ENCODE measurements at places on chromosomes 1 and 21.

- DNase-seq: no peak
Observed at GRCh38 chr1:16720351-16721223, 19.7 kb upstream of the RNU1-4 start.

GRCh38 chr1:116268211-116268610, 104.8 kb upstream of the ATP1A1 start:
- peak; percentile 21 for DNase-seq

- DNase-seq: no peak
Observed at GRCh38 chr1:93659822-93660503, 21.7 kb downstream of the BCAR3 start.

DNA sequence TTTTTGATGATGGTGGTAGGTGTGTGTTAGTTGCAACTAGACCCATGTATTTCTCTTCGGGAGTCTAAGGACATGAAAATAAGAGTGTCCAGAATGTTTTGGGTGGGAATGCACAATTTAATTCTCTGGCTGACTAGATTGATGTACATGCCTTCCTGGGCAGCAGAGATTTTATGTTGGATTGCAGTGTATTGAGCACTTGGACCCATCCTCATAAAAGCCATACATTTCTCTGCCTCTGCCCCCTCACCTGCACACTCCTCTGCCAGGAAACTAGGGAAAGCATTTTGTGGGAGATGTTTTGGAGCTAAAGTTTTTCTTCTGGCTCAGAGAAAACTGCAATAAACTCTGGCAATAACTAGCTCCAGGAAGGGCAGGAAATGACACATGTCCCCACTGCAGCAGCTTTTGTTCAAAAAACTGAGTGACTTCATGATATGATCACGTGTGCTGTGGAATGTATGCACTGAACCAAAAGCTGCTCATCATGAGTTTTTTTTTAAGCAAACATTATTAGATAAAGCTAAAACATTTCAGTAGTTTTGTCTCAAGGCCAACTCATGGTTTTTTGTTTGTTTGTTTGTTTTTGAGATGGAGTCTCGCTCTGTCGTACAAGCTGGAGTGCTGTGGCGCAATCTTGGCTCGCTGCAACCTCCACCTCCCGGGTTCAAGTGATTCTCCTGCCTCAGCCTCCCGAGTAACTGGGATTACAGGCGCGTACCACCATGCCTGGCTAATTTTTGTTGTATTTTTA, 17.6 kb downstream of the RIT1 start:
- no peak for DNase-seq

DNA sequence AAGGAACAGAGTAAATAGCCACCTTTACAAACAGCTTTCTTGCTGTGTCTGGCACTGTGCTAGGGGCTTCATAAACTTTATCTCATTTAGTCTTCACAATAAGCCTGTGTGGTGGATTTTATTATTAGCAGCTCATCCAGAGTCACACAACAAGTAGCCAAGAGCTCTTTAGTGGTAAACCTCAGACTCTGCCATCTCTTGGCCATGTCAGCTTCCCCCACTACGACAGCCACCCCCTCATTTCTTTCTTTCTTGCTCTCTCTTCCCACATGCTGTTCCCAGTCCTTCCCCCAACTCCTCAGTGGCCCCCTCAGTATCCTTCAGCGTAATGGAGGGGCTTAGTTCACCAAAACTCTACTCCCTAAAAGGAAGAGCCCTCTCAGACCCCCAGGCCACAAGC, 1.2 kb upstream of the ZNF683 start:
- no peak for DNase-seq

- no peak for DNase-seq
Observed at GRCh38 chr1:102833151-102833550, 275.2 kb downstream of the COL11A1 start.

DNA sequence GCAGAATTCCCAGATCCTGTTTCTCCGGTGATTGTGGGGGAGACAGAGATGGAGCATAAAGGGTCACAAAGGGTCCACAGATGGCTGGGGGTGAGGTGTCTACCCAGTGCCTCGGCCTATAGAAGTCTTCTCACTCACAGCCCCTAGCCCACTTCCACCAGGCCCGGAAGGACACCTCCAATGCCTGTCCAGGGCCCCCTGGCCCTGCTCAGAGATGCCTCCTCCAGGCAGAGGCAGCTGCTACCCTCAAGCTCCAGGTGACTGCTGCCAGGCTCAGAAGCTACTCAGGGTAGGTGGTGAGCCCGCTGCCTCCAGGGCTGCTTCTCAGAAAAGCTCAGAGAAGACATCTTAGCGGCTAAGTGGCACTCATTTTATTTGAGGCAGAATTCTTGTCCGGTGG, 22.0 kb upstream of the ZC3H12A start:
- no peak for DNase-seq

Measured in stimulated activated CD4-positive, alpha-beta T cell treated with anti-CD3 and anti-CD28 coated beads, Interleukin-15, amount 100 ng/mL, for 24 hours (primary cell).